NCI-H774 (cell line): ENCODE measurements at places on chromosomes 1 and 21.

GRCh38 chr1:51165540-51165939 is 63.5 kb downstream of the C1orf185 start:
- DNase-seq, result no peak

DNA sequence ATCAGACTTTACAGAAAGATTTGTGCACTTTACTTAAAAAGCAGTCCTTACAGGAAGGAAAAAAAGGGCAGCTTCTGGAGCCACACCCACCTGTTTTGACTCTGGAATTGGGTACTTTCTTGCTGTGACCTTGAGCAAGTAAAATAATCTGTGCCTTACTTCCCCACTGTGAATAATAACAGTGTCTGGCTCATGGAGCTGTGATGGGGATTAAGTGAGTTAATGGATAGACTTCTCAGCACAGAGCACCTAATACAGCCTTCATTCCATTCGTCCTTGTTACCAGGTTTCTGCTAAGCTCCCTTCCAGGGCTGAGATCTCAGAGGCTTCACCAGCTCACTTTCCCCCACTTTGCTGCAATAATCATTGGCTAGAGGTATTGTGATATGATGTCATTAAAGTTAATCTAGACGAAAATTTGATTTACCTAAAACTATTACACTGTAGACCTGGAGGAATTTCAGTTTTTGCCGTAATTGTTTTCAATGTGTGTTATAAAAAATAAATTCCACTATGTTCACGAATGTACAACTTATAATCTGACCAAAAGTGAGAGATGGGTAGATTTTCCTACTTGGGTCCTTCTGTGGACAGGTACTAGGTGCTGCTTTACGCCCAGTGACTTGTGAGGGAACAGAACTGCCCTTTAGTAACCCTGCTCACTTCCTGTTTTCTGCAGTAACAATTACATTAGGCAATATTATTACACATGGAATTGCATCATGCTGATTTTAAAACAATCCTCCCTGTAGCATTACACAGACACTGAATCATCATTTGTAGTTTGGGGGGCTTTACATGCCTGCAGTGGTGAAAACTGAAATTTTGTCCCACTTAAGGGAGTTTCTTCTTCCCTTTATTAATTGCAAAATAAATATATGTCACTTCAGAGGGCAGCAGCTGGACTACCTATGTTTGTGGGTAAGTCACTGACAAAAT is 19.7 kb upstream of the ABCG1 start:
- no peak for DNase-seq

DNA sequence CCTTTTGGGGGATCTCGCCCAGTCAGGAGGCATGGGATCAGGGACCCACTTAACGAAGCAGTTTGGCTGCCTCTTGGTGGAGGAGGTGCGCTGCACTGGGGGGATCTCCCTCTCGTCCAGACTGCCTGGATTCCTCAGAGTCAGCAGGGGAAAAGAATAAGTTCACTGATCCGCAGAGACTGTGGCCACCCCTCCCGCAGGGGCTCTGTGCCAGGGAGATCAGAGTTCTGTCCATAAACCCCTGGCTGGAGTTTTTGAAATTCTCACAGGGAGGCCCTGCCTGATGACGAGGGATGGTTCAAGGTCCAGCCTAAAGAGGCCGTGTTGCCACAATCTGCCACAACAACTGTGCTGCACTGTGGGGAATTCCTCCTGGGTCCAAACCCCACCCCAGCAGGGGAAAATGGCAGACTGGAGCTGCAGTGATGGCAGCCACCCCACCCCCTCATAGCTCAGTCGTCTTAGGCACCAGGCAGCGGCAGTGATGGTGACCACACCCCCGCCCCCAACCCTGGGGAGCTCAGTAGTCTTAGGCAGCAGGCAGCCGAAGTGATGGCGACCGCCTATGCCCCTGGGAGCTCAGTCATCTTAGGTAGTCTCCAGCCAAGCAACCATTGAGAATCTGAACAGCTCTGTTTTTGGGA is 273.8 kb upstream of the USP25 start:
- DNase-seq, result no peak

DNA sequence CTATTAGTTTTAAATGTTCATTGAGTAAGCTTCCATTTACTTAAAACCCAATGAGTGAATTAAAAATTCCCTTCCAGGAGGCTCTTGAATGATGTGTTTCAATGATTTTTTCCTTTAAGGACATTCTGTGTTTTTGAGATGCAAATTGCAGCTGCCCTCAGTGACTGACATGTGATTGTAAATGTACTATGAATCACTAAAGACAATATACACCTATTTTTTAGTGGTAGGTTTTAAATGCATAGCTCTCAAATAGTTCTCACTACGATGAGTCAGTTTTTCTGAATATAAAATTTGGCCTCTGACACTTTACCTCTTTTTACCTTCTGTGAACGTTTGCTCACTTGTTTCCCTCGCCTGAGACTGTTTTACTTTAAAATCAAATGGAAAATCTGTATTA is 204.7 kb downstream of the BARHL2 start:
- no peak for DNase-seq

- DNase-seq, result no peak
Measured at GRCh38 chr1:112272101-112272772, 123.8 kb upstream of the CTTNBP2NL start.
